ENCODE measurements at places on chromosomes 5 and 9.

GRCh38 chr5:148542812-148543211, 111.5 kb downstream of the HTR4 start:
- DNase-seq = peak; percentile 46

DNA sequence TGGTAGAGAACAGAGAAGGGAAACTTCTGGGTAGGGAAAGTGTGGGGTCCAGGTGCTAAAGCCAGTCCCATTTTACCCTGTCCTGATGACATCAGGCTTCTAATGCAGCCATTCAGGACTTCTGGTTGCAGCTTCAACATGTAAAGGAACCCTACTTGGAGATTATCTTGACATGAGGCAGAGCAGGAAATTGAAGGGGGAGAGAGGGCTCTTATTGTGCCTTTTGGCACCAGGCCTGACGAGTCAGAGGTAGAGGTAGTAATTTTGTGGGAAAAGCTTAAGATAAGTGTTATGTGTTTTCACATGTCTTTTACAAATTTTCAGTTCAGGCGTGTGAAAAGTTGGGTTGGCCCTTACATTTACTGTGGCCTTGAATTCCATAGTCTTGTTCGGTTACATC, 102.4 kb upstream of the APC start:
- DNase-seq = no peak

DNA sequence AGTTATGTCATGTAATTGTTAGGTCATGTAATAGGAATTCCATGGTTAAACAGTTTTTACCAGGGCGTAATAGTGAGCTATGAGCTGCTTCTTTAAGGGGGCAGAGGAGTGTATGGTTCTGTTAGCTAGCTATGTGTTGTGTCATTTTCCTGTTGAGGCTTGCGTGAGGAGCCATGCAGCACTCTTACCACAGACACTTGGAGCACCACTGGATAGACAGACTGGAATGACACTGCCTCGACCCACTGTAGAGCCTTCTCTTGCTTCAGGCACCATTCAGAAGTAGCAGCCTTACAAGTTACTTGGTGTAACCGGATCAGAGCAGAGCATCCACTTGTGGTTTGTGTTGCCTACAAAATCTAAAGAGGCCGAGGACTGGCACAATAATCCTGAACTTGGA, 28.3 kb upstream of the STOM start:
- DNase-seq = peak; percentile 78

DNA sequence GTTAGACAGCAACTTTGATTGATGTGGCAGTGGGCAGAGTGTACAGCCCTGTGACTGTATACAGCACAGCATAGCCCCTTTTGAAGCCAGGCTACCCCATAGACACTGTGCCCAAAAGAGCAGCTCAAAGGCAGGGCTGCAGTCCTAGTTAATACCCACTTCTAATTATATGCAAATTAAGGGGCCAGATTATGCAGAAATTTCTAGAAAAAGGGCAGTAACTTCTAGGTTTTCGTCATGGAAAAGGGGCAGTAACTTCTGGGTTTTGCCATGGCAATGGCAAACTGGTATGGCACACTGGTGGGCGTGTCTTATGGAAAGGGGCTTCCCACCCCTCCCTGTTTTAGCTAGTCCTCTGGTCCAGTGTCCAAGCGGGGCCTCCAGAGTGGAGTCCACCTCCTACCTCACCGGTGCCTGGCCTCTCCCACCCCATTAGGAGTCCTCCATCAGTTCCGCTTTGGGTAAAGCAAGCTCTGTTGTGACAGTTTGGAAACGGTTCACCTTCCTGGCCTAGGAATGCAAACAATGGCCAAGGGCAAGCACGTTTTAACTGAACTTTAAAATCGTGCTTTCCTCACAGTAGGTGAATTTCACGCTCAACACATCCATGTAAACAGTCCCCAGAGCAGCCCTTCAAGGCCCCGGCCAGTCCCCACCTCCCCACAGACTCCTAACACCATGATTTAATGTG, 5.6 kb downstream of the ADAMTS13 start:
- no peak for DNase-seq

- no peak for DNase-seq
These were observed 202.2 kb downstream of the ARL15 start for GRCh38 chr5:54108136-54108535.

Data from GM03348 (cell line).